Anterior cingulate cortex (tissue), 58 donors: ENCODE measurements at places on chromosomes 2 and 18.

DNA sequence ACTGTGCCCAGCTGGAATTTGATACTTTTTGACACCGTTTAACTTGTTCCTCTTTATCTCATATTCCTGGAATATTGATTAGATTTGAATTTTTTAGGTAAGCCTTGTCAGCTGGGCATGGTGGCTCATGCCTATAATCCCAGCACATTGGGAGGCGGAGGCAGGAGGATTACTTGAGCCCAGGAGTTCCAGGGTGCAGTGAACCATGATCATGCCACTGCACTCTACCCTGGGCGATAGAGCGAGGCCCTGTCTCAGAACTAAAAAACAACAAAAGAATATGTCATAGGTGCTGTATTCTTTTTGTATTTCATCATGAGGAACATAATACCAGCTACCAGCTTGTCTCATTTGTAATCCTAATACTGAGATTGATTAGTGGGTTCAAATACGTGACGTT lies 90.3 kb downstream of the ZNF532 start:
- no peak for DNase-seq

- peak; percentile 98 for DNase-seq
Measured at GRCh38 chr2:191677646-191678436, at the start of gene NABP1. NABP1 (plus strand) TSS chr2:191678136; CDS start chr2:191678615, 479 bp downstream.

GRCh38 chr18:23354625-23355024 lies 98.5 kb upstream of the RIOK3 start:
- DNase-seq = no peak

DNA sequence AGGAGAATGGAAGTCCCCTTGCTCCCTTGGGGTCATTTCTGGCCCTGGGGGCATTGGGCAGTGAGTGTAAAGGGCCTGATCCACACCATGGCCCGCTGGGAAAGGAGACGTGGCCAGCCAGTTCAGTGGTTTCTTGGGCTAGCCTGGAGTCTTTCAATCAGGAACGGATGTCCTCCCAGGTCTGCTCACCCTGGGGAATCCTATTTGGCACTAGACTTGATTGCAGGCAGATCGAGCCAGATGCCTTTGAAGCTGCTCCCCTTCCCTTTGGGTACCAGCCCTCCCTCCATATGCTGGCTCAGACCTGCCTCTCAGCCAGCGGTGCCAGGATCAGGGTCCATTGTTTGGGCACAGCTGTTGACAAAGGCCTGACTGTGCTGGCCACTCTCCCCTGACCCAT lies 11.0 kb downstream of the FBLN7 start:
- no peak for DNase-seq

DNA sequence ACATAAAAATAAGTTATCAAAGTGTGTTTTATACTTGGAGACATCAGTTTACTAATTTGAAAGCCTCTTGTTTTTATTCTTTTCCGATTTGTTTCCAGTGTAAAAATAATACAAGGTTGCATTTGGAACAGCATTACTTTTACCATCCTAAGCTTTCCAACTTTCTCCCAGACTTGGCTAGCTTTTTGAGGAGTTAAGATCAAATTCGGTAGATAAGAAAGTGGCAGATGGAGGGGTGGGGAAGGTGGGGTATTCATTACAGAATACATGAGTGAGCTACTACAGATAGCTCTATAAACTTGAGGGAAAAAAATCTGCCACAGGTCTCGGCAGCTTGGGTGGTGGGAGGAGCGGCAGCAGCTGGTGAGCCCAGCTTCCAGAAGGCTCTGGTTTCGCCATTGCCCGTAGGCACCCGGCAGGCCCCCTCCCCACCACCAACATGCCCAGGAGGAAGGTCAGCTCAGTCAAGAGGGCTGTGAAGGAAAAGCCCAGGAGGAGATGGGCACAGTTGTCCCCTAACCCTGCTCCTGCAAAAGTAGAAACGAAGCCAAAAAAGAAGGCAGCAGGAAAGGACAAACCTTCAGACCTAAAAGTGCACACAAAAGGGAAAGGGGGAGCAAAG lies 18.6 kb upstream of the RMC1 start:
- DNase-seq = no peak

GRCh38 chr2:12847694-12848575 lies 131.2 kb downstream of the TRIB2 start:
- DNase-seq = no peak

DNA sequence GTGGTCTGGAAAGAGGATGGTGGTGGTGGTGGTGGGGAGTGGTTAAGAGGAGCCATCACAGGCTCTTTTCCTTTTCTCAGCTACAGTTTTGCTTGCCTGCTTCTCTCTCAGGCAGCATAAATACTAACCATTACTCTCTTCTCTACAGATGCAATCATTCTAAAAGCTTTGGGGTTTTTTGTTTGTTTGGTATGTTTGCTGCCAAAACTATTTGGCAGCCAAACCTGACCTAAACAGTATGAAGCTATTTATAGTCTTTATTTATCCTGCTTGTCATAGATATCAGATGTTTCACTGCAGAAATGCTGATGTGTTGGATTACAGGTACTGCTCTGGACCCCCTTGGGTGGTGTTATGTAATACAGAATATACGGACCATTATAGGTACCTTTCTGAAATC lies 15.3 kb downstream of the SIX3 start:
- DNase-seq = no peak

- no peak for DNase-seq
Measured at GRCh38 chr2:181894381-181894780, 2.9 kb downstream of the ITPRID2 start.

DNA sequence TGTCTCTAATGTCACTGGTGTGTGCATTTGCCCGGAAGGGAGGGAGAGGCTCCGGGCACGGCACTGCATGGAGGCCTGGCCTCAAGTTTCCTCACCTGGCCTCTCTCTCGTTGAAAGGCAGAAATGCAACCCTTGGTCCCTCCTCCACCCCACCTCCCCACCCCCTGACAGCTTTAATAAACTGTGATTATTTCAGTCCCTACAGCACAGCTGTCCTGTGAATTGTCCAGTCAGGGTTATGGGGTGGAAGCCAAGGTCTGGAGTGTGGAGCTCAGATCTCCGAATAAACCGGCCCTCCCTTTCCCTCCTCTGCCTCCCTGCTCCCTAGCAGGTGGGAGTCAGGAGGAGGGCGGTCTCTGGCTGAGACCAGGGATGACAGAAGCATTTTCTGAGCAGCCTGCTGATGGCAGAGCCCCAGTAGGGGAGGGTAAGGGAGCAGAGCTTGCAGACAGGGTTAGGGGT lies 199.2 kb upstream of the SMAD2 start:
- DNase-seq = no peak

GRCh38 chr2:54446122-54446521 lies 10.0 kb upstream of the SPTBN1 start:
- DNase-seq = no peak

- no peak for DNase-seq
Measured at GRCh38 chr2:21814588-21815149, 690.9 kb downstream of the TDRD15 start.

- DNase-seq = no peak
Measured at GRCh38 chr2:9681427-9681817, 50.6 kb upstream of the YWHAQ start.

- no peak for DNase-seq
Measured at GRCh38 chr2:26312471-26312870, 33.5 kb upstream of the SELENOI start.

DNA sequence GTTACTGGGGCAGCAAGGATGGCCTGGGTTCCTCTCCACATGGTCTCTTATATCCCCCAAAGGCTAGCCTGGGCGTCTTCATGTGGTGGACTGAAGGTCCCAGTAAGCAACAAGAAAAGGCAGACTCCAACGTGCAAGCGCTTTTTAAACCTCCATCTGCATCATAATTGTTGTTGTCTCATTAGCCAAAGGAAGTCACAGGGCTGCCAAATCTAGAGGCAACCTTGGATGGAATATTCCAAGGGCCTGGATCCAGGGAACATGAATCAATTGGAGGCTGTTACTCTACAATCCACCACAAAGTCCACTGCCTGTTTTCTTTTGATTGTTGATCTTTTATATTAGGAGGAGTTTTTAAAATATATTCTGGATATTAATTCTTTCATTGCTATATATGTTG lies 118.8 kb downstream of the SH3RF3 start:
- peak; percentile 28 for DNase-seq

DNA sequence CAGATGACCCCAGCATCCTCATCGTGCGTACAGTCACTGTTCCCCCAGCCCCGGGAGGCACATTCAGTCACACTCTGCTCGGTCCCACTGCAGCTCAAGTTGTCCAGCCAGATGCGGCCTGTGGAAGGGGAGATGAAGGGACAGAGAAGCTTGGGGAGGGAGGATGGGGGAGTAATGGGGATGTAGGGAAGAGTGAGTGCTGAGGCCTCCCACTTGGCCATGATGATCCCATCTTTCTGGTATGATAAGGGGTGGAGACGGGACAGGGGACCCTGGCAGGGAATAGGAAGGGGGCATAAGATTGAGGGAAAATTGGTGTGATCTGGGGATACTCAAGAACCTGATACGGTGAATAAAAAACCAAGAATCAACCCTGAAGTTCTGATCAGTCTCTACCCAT lies 3.5 kb downstream of the LOXL3 start:
- no peak for DNase-seq

GRCh38 chr2:235563056-235563910 lies 69.4 kb downstream of the AGAP1 start:
- DNase-seq = no peak

DNA sequence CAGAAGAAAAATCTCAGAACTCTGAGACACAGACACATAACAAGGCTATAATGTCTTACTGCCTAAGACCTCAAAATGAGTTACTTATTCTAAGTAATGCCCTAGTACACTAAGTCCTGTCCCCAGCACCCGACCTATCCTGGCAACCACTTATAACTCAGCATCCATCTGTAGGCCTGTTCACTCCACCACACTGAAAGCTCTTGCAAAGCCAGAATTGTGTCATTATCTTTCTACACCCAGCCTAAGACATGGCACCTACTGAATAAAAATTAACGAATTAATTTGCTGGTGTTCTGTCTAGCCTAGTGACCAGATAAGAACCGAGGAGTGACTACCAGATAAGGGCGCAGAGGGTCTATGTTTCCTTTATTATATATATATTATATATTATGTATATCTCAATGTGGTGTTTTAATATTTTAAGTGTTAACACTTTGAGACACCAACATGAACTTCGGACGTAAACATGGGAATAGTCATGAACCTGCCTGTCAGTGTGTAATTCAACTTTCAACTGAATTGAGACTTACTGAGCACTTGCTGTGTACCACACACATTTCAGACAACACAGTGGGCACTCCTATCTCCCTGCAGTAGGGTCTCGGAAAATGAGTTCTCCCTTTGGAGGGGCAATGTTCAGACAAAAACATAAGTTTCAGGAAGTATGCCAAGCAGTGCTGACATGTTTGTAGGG lies 27.7 kb downstream of the TMEM131 start:
- no peak for DNase-seq

DNA sequence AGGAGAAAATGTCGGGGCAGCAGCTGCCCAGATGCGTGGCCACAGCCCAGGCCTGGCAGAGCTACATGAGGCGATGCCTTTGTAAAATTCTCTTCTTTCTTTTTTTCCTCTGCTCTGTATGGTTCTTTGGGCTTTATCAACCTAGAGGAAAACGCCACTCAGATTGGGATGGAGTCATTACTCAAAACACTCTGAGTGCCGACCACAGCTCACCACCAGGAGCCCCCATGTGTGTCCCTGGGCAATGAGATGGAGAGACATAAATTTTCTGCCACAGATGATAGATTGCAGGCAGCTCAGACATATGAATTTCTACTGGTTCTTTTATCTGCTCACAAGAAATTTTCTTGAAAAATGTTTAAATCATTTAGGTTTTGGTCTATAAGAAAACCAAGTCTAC lies 56.0 kb downstream of the PARD6G start:
- DNase-seq = no peak
